ENCODE measurements at places on chromosomes 16 and 17. TPM values are rescaled to one million over a fixed set of nuclear protein-coding genes. Genes with fewer than 3 reads are reported as not detected.

DNA sequence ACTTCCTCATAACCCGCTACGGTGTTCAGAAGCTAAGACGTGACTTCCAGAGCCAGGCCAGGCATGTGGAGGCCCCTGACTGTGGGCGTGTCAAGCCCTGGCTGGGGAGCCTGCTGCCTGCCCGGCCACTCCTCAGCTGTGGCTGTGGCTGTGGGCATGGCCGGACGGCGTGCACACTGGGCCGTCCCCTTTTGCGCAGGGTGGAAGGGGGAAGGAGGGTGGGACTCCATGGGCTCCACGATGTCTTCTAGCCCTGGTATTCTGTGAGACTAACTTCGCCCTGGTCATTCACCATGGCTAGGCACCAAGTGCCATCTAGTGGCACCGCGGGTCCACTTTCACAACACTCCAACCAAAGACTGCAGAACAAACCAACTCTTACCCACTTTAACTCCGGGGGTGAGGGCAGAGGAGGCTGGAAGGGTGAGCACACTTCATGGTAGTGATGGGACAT lies 67.9 kb downstream of the N4BP1 start:
- no peak for DNase-seq
- H3K4me1 ChIP-seq, result peaks cover 12% of the 10 kb centered on the region
- H3K36me3 ChIP-seq, result peaks cover 63% of the 10 kb centered on the region
- no peak overlapping the region for H3K4me3 ChIP-seq

DNA sequence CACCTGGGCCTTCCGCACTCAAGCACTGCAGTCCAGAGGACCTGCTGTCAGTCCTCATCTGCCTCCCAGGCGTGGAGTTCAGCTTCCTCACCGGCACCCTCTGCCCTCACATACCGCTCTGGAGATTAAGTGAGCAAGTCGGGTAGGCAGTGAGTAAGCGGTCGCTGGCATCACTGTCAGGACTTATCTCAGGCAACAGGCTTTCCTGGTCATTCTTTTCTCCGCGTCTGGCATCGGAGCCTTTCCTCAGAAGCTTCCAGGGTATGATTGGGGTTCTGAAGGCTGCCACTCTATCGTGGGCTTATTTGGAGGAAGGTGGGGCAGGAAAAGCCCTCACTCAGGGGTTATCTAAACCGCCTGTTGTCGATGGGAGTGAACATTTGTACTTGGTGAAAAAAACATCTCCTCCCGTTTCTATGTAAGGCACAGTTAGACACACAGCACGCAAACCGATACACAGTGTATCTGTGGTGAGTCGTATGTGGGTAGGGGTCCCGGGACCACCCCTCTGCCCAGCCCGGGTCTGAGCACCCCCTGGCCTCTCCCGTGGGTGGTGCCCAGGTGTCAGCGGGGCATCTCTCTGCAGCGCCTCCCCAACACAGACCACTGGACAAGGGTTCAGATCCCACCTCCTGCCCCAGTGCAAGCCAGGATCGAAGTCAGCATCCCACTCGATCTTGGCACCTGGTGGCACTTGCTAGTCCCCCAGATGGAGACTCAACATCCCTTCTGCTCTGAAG lies 92.5 kb upstream of the PLCG2 start:
- H3K4me3 ChIP-seq, result no peak overlapping the region
- peaks cover 4% of the 10 kb centered on the region for H3K4me1 ChIP-seq
- DNase-seq, result no peak
- no peaks in the 10 kb centered on the region for H3K27me3 ChIP-seq
- no peaks in the 10 kb centered on the region for H3K36me3 ChIP-seq

GRCh38 chr16:53756275-53756996 lies 52.5 kb downstream of the FTO start:
- peaks cover 4% of the 10 kb centered on the region for H3K36me3 ChIP-seq
- H3K27me3 ChIP-seq, result no peaks in the 10 kb centered on the region
- DNase-seq, result no peak

DNA sequence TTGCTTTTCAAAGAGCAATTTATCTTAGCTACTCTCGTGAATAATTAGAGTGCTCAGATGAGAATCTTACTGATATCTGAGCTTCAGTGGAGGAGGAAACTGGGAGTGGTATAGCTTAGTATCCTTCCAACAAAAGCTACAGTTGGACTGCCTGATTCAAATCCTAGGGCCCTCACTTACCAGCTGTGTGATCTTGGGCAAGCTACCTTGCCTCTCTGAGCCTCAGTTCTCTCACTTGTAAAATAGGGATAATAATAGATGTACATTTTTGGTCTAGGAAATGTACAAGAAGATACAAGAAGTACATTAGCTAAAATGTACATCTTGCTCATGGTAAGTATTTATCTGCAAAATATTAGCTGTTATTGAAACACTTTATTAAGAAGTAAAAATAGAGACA lies 502.0 kb downstream of the HAPSTR1 start:
- DNase-seq, result no peak
- H3K27ac ChIP-seq, result no peak overlapping the region
- H3K4me1 ChIP-seq, result no peaks in the 10 kb centered on the region
- H3K27me3 ChIP-seq, result peaks cover 2% of the 10 kb centered on the region

- H3K27me3 ChIP-seq, result peaks cover 29% of the 10 kb centered on the region
- H3K36me3 ChIP-seq, result no peaks in the 10 kb centered on the region
- H3K27ac ChIP-seq, result no peak overlapping the region
- no peak for DNase-seq
- no peaks in the 10 kb centered on the region for H3K4me1 ChIP-seq
Observed at GRCh38 chr17:14282726-14283125, 18.2 kb upstream of the HS3ST3B1 start.

- peaks cover 16% of the 10 kb centered on the region for H3K4me1 ChIP-seq
- H3K27ac ChIP-seq, result no peak overlapping the region
- no peaks in the 10 kb centered on the region for H3K36me3 ChIP-seq
- peak overlapping the region; percentile 79 for H3K4me3 ChIP-seq
- DNase-seq, result no peak
Observed at GRCh38 chr16:75580-76501, 2.2 kb upstream of the MPG start.

DNA sequence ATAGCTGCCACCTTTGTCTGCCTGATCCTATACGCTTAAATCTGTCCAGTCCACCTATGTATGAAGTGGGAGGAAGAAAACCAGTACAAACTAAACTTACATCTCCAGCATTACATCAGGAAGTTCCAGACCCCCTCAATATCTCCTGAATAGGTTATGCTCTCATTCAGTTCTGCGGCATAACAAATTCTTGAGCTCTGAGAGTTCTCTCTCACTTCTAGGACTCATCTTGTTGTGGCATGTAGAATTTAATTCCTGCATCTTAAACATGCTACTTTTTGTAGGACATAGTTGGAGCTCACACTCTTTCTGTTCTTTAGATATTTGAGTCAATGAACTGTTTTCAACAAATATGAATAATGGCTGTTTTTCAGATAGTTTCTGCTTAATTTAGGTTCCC lies 662.5 kb downstream of the CDH11 start:
- H3K27me3 ChIP-seq, result no peaks in the 10 kb centered on the region
- H3K4me1 ChIP-seq, result no peaks in the 10 kb centered on the region
- H3K27ac ChIP-seq, result no peak overlapping the region
- no peaks in the 10 kb centered on the region for H3K36me3 ChIP-seq
- H3K4me3 ChIP-seq, result no peak overlapping the region

DNA sequence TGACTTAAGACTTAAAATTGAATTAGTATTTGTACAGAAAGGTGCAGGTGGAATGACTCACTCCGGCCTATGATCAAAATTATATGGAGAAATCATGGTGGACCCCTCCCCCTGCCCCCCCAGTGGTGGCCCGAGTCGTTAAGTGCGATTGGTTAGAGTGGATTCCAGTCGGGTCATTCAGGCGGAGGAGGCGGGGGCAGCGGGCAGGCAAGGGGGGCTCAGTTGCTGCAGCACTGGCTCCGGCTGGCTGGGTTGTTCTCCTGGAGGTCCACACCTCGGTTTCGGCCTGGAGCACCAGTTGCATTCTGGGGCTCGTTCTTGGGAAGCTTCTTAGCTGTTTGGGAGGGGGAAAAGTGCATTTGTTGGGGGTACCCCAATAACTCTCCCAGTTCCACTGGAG lies 3.0 kb downstream of the HSPB9 start:
- DNase-seq, result no peak
- peaks cover 7% of the 10 kb centered on the region for H3K4me1 ChIP-seq
- no peaks in the 10 kb centered on the region for H3K27me3 ChIP-seq
- H3K27ac ChIP-seq, result no peak overlapping the region
- no peak overlapping the region for H3K4me3 ChIP-seq

DNA sequence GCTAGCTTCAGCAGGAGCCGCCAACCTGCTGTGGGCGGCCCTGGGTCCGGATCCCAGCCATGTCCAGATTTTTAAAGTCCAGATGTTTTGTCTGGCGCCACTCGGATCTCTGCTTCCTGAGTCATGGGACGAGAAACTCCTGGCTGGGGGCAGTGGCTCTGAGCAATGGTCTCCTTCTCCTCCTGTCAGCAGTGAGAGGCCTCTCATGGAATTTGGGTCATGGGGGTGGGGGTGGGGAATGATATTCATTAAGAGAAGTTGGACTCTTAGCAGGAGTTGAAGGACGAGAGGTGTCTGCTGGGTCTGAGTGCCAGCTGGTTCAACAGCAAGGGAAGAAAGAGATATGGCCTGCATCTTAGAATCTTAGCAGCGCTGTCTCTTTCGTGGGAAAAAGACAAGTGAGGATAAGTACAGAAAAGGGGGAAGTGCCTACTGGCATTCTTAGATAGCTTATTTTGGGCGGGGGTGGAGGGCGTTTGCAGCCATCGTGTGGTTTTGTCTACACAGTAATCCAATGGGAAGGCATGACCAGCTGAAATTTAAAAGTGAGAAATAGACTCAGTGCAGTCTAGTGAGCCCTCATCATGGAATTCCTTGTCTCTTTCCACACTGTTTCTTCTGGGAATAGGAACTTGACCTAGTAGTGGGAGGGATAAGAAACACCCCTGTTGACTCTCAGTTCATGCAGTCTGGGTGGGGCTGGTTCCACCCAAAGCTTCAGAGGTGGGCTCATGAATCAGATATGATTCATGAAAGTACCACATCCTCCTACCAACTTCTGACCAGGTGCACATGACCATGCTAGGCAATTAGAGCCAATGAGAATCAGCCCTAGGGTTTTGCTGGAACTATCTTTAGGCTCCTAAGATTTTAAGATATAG lies 80.5 kb downstream of the MYH13 start:
- peaks cover 4% of the 10 kb centered on the region for H3K4me1 ChIP-seq
- peaks cover 26% of the 10 kb centered on the region for H3K27me3 ChIP-seq
- H3K36me3 ChIP-seq, result no peaks in the 10 kb centered on the region
- DNase-seq, result no peak
- H3K4me3 ChIP-seq, result no peak overlapping the region
- no peak overlapping the region for H3K27ac ChIP-seq

GRCh38 chr17:39461926-39462569 lies 762 bp downstream of the CDK12 start:
- H3K4me3 ChIP-seq, result peak overlapping the region; percentile 88
- peak overlapping the region; percentile 96 for H3K27ac ChIP-seq

DNA sequence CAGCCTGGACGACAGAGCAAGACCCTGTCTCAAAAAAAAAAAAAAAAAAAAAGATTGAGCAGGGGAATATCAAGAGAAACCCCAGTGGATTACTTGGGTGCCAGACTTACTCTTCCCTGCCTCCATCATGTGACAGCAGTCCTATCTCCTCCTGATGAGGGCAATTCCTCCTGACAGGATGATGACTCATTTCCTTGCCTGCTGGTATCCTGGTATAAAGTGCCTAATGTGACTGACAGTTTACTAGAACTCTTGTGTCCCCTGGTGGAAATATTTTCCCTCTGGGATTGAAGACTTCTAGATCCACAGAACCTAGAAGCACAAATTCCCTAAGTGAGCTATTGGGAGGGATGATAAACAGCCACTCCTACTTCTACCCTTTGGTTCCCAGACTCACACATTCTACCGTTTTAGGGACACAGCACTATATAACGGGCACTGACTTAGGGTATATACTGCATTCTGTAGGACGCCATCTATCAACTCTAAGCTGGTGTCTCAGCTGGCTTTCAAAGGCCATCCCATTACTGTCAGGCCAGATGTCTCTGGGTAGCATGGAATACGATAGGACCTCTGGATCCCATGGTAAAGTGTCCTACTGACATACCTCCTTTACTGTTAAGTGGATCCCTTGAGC lies 114.6 kb upstream of the MED13 start:
- DNase-seq, result no peak
- no peaks in the 10 kb centered on the region for H3K27me3 ChIP-seq
- no peak overlapping the region for H3K4me3 ChIP-seq
- no peaks in the 10 kb centered on the region for H3K4me1 ChIP-seq
- no peak overlapping the region for H3K27ac ChIP-seq

GRCh38 chr16:50372611-50373344 lies 4.0 kb upstream of the BRD7 start:
- H3K27ac ChIP-seq, result no peak overlapping the region
- H3K36me3 ChIP-seq, result no peaks in the 10 kb centered on the region
- H3K27me3 ChIP-seq, result peaks cover 8% of the 10 kb centered on the region
- H3K4me1 ChIP-seq, result peaks cover 17% of the 10 kb centered on the region
- DNase-seq, result no peak

DNA sequence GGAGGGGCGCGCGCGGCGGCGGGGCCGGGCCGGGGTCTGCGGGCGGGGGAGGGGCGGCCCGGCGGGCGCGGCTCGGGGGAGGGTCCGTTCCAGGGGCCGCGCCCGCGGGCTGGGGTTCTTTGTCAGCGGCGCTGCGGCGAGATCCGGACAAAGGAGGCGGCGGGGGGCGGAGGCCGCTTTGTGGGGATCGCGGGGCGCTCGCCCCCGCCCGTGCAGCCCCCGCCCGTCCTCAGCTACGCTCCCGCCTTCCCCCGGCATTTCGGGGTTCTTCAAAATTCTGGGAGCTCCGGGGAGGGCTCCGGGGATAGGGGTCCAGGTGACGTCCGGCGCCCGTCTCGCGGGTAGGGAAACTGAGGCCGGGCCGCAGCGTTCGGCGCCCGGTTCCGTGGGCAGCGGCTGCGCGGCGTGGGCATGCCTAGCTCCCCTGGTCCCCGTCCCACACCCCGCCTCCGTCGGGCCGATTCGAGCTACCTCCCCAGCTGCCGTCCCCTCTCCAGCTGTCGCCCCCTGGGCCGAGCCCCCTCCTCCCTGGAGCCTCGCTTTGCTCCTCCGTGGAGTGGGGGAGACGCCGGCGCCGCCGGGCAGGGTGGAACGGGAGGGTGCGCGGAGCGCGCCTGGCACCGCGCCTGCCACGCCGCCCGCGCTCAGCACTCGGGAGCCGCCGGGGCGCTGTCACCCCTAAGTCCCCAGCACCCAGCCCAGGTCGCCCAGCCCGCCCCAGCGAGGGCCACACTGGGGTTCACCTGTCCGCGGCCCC lies 546 bp downstream of the SNN start:
- DNase-seq, result no peak
- H3K36me3 ChIP-seq, result no peaks in the 10 kb centered on the region
- H3K4me1 ChIP-seq, result peaks cover 80% of the 10 kb centered on the region
- H3K27me3 ChIP-seq, result no peaks in the 10 kb centered on the region
- H3K27ac ChIP-seq, result peak overlapping the region; percentile 98

DNA sequence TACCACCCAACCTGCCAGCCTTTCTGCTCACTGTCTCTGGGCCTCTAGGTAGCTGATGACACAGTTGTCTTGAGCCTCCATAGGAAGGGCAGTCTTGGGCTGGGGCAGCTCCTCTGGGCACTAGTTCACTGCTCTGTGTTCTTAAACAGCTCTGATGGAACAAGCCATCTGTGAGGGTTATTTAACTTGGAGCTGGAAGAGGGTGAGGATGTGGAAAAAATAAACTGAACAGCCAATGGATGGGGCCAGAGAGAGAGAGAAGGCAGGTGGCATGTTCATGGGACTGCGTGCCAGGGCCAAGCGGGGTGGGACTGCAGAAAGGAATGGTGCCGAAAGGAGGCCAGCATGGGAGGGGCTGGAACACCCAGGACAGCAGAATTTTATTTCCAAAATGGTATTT lies 52.6 kb downstream of the HIC1 start:
- peaks cover 36% of the 10 kb centered on the region for H3K36me3 ChIP-seq
- H3K4me1 ChIP-seq, result peaks cover 14% of the 10 kb centered on the region
- no peak for DNase-seq
- H3K4me3 ChIP-seq, result no peak overlapping the region
- H3K27ac ChIP-seq, result no peak overlapping the region

The ABCA6 gene
- 0.70 TPM for total RNA-seq

The ZNF768 gene
- total RNA-seq, result 8.5 TPM

The GJC1 gene
- not detected for total RNA-seq

The HS3ST2 gene
- total RNA-seq, result not detected

Data from naive thymus-derived CD8-positive, alpha-beta T cell (primary cell).